ENCODE measurements at places on chromosomes 5 and 9. TPM values are rescaled to one million over a fixed set of nuclear protein-coding genes. Genes with fewer than 3 reads are reported as not detected.

- DNase-seq = no peak
- no peak overlapping the region for H3K4me3 ChIP-seq
- H3K27me3 ChIP-seq = no peaks in the 10 kb centered on the region
- H3K4me1 ChIP-seq = no peaks in the 10 kb centered on the region
These were observed 302.5 kb downstream of the MLLT3 start for GRCh38 chr9:20319641-20320337.

IFNA2 gene
- not detected for polyA plus RNA-seq

FBP1 gene
- 0.53 TPM for polyA plus RNA-seq

GRCh38 chr5:33306758-33307157 is 134.0 kb upstream of the TARS1 start:
- peaks cover 33% of the 10 kb centered on the region for H3K4me1 ChIP-seq
- no peaks in the 10 kb centered on the region for H3K27me3 ChIP-seq
- no peak overlapping the region for H3K27ac ChIP-seq
- no peak for DNase-seq

DNA sequence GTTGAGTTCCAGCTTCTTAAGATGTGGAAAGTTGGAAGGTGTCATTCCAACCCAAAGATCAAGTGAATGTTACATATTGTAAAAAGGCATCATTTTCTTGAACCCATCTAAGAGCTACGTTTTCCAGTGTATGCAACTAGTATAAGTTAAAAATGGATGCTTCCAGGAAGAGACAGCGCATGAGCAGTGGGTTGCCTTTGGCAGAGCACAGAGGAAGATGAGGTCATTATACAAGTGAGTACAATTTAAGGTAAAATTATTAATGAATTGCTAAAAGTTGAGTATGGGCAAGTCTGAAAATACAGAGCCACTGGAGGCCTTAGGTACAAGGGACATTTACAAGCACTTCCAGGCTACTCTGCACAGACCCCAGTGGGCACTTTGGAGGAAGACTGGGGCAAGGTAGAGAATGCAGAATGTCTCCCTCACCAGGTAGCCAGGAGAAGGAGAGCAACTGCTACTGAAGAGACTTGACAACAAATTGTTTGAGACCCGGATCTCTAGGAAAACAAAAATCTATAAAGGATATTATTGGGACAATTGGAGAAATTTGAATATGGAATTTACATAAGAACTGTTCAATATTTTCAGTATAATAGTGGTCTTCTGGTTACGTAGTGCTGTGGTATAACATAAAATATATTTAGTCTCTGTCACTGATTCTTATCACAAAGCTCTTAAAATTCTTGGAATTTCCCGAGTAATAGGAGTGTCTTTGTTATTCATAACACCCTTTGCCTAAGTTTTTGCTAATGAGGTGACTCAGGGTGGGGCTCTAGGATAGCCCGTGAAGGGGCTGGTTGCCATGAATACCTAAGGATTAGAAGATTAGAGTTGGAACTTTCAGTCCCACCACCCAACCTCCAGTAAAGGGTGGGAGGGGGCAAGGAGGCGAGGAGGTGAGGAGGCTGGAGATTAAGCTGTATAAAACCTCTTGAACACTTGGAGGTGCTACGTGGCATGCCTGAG is 129.9 kb upstream of the FER start:
- H3K27me3 ChIP-seq = no peaks in the 10 kb centered on the region
- no peaks in the 10 kb centered on the region for H3K36me3 ChIP-seq
- H3K4me1 ChIP-seq = peaks cover 4% of the 10 kb centered on the region
- no peak for DNase-seq
- no peak overlapping the region for H3K4me3 ChIP-seq

INSYN2B gene
- polyA plus RNA-seq = not detected

DNA sequence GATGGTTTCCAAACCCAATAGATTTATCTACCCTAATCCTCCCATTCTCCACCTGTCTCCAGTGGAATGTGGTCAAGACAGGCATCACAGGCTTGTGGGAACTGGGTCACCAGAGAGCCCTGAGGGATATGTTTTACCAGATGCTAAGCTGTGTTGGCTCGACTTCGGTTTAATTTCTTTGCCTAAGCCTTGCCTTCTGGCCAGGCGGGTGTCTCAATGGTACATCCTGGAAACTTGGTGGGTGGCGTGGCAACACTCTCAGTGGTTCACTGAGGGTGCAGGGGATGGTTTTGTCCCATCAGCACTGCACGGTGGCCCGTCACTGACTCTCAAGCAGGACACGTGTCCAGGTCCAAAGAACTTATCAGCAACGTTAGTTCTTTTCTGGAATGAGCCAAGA is 192.2 kb downstream of the TENT4A start:
- H3K36me3 ChIP-seq = no peaks in the 10 kb centered on the region
- H3K27ac ChIP-seq = no peak overlapping the region
- H3K27me3 ChIP-seq = peaks cover 21% of the 10 kb centered on the region
- H3K4me1 ChIP-seq = peaks cover 51% of the 10 kb centered on the region

GRCh38 chr5:138874771-138875551 is at the start of gene LRRTM2:
Gene LRRTM2 (minus strand): TSS chr5:138875335. CDS start chr5:138874911, 424 bp downstream.
- DNase-seq = no peak
- H3K36me3 ChIP-seq = peaks cover 9% of the 10 kb centered on the region
- no peaks in the 10 kb centered on the region for H3K27me3 ChIP-seq
- no peak within 1 kb of the TSS for H3K27ac ChIP-seq
- peaks cover 19% of the 10 kb centered on the region for H3K4me1 ChIP-seq
- no peak within 1 kb of the TSS for H3K4me3 ChIP-seq

DNA sequence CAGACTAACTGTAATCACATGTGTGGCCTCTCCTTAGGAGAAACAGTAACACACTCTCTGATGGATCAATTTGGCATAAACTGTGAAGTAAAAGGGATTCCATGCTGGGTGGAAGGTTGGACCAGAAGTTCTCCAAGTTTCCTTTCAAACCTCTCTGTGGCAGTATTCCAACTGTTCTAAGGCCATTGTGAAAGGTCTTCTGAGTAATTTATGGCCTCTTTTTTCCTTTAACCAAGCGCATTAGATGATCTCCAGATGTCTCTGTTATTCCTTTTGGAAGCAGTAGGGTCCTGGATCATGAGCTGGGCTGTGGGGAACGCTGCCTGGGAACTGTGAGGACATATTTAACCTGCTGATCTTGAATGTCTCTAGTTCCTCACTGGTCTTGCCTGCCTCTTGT is 80.6 kb upstream of the IL6ST start:
- no peak overlapping the region for H3K27ac ChIP-seq
- no peaks in the 10 kb centered on the region for H3K27me3 ChIP-seq
- no peaks in the 10 kb centered on the region for H3K36me3 ChIP-seq
- no peak overlapping the region for H3K4me3 ChIP-seq

DNA sequence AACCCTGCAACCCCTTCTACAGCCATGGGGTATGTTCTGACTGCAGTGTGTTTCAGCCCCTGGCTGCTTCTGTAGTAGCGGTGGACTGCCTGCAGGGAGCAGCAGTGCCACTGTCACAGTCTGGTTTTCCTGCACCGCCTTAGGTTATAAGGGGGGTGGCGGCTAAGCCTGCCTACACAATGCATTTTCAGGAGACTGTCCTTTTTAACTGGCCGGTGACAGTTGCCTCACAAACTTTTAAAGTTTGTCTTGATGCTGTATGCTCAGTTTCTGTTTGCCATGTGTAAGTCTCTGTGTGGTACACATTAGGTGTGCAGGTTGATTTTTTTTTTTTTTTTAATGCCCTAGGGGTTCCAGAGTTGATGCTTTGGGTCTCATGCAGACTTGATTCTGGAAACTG is 53.0 kb downstream of the NUP214 start:
- no peaks in the 10 kb centered on the region for H3K4me1 ChIP-seq
- H3K4me3 ChIP-seq = no peak overlapping the region
- H3K27ac ChIP-seq = no peak overlapping the region
- peaks cover 17% of the 10 kb centered on the region for H3K36me3 ChIP-seq
- no peaks in the 10 kb centered on the region for H3K27me3 ChIP-seq

C5orf58 gene
- not detected for polyA plus RNA-seq

DNA sequence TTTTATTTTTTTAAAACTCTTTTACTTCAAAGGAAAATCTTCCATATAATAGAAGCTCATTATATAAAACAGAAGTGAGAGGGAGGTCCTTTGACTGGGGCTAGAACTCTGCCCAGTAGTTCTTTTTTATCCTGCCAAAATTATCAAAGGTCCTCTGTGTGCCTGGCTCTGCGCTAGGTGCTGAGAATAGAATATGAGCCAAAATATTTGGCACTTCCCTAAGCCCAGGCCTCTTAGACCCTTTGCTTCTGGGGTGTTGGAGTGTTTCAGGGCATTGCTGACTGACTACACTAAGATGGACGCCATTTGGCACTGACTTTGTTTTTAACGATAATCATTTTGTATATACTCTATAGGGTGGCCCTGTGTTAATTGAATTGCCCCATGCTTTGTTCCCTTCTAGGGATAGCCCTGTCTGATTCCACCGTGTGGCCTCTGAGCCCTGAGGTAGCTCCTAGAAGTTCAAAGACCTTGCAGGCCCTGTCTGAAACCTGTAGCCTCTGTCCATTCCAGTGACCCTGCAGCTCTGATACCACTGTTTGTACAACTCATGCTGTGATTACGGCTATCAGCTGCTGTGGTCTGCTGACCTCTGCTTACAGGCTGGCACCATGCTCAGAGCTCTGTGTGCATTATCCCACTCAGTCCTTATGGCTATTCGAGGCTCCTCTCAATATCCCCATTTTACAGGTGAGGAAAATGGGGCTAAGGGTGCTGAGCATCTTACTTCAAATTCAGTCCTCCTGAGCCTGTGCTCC is 84.3 kb upstream of the SHB start:
- no peaks in the 10 kb centered on the region for H3K36me3 ChIP-seq
- H3K4me1 ChIP-seq = peaks cover 11% of the 10 kb centered on the region
- H3K27ac ChIP-seq = no peak overlapping the region
- peak; percentile 43 for DNase-seq
- no peaks in the 10 kb centered on the region for H3K27me3 ChIP-seq
- H3K4me3 ChIP-seq = no peak overlapping the region

- no peaks in the 10 kb centered on the region for H3K4me1 ChIP-seq
- H3K4me3 ChIP-seq = no peak overlapping the region
- no peak for DNase-seq
- H3K27me3 ChIP-seq = no peaks in the 10 kb centered on the region
- H3K36me3 ChIP-seq = no peaks in the 10 kb centered on the region
These were observed 638.3 kb downstream of the HTR1A start for GRCh38 chr5:63323926-63324325.

GRCh38 chr5:111719773-111720172 is 37.2 kb downstream of the NREP start:
- H3K36me3 ChIP-seq = no peaks in the 10 kb centered on the region
- peak; percentile 54 for DNase-seq
- no peak overlapping the region for H3K27ac ChIP-seq
- H3K4me1 ChIP-seq = peaks cover 31% of the 10 kb centered on the region

GRCh38 chr5:173729079-173729765 is 112.8 kb upstream of the BOD1 start:
- no peaks in the 10 kb centered on the region for H3K36me3 ChIP-seq
- H3K27me3 ChIP-seq = no peaks in the 10 kb centered on the region
- peaks cover 29% of the 10 kb centered on the region for H3K4me1 ChIP-seq
- no peak overlapping the region for H3K27ac ChIP-seq
- no peak overlapping the region for H3K4me3 ChIP-seq

DNA sequence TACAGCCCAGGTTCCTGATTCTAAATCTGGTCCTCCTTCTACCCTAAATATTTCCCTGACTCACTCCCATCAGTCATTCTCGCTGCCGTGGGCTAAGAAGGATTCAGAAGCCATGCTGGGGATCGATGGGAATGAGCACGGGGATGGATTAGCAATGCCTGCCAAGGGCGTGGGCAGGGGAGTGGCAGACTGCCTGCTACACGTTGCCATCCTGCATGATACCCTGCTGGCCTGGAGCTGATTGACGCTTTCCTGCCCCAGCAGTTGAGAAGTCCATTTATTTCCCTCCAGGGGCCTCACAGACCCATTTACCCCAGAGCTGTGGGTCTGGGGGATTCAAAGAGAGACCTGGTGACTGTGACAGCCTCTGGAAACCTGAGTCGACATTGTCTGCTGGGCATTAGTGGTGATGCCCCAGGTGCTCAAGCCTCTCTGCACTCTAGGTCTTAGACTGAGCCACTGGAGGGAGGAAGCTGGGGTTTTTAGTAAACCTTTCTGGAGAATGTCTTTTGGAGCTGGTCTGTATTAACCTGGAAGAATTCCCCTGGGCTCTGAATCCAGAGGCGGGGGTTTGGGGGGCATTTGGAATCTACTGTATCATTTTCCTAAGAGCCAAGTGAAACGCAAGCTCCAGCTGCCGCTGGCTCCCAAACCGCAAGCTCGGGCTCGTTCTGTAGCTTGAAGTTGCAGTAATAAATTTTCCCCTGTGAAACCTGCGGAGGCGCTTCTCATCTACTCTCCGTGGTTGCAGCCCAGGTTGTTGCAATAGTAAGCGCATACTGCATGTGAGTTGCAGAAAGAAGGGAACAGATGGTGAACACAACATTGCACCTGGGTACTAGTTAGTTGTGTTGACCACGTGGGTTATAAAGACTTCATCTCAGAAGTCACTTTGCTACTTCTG is 76.3 kb upstream of the RAPGEF1 start:
- H3K27ac ChIP-seq = no peak overlapping the region
- DNase-seq = no peak
- H3K4me3 ChIP-seq = no peak overlapping the region
- no peaks in the 10 kb centered on the region for H3K36me3 ChIP-seq
- no peaks in the 10 kb centered on the region for H3K4me1 ChIP-seq

DNA sequence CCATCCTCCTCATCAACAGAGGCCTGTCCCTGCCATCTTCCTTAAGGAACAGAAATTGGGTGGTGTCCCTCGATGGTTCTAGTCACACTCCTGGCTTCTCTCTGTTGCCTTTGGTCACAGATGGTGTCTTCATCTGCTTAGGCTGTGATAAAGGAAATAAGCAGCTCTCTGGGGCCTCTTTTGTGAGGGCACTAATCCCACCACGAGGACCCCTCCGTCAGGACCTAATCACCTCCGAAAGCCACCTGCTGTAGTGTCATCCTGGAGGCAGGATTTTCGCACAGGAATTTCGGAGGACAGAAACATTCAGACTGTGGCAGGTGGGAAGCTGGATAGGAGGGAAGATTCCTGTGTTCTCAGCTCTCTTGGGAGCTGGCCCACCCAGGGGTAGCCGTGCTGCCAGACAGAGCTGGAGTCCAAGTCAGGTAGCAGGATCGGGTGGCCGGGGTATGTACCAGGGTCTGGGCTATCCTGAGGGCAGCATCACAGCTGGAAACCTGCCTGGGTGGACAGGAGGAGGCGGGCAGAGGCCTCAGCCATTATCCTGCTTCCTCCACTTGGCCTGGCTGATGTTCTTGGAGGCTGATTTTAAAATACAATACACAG is 59.5 kb downstream of the ANKRD33B start:
- no peak for DNase-seq
- H3K27me3 ChIP-seq = peaks cover 21% of the 10 kb centered on the region
- no peak overlapping the region for H3K27ac ChIP-seq
- no peak overlapping the region for H3K4me3 ChIP-seq

DNA sequence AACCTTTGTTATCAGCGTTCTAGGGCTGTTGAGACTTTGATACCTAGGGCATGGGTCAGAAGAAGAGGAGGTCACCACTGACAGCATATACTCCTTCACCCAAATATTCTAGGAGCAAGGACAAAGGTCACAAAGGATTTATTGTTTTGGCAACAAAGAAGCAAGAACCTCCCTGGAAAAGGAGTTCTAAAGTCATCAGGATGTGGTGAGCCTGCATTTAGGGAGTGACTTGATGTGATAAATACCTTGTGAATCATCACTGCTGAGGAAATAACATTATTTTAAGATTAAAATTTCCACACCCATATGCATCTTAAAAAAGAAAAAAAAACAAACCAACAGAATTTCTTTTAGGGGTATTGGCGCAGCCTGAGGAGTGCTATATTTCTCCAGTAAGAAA is 13.9 kb downstream of the IFNA1 start:
- H3K27ac ChIP-seq = no peak overlapping the region
- H3K4me1 ChIP-seq = no peaks in the 10 kb centered on the region
- no peak overlapping the region for H3K4me3 ChIP-seq
- H3K36me3 ChIP-seq = no peaks in the 10 kb centered on the region
